ENCODE measurements at places on chromosomes 13 and 19.

- DNase-seq = no peak
These were observed 251.3 kb upstream of the ATXN8OS start for GRCh38 chr13:69856331-69856730.

- no peak for DNase-seq
These were observed 53.2 kb upstream of the RFC3 start for GRCh38 chr13:33764716-33765115.

DNA sequence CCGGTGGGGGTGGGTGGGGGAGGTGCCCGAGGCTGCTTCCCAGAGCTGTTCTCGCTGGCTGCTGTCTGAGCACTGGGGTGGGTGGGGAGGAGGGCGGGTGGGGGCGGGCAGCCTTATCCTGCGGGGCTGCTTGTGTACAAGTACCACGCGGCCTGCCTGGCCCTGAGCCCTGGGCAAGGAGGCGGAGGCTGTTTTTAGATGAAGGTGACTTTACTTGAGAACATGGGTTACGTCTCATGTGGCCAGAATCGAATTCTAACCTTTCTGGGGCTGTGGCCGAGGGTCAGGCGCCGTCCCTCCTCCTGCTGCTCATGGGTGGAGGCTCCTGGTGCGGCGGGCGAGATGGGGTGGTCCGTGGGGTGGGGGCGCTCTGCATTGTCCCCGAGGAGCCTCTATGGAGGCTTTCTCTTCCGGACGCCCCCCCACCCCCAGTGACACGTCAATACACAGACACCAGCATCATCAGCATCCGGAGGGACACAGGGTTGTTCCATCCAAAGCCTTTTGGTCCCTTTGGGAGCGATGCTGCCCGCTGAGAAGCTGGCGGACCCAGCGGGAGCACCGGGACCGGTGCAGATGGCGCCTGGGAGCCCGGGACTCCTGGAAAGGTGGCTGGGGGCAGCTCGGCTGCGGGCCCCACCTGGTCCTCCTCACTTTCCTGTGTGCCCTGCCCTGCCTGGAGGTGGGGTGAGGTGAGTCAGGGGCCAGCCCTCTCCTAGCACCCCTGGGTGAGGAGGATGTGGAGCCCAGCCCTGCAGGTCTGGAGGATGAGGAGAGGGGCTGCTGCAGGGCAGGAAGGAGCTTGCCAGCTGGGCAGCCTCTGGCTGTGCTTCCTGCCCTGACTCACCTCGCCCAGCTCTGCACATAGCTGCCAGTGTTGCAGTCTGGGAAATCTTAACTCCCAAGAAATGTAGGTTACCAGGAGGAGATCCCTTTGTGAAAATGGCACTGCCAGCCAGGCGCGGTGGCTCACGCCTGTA, 3.4 kb downstream of the BSG start:
- DNase-seq = no peak

- no peak for DNase-seq
These were observed 72.0 kb downstream of the TSC22D1 start for GRCh38 chr13:44504116-44504515.

- peak; percentile 78 for DNase-seq
These were observed 9.8 kb upstream of the DPF1 start for GRCh38 chr19:38233740-38234251.

DNA sequence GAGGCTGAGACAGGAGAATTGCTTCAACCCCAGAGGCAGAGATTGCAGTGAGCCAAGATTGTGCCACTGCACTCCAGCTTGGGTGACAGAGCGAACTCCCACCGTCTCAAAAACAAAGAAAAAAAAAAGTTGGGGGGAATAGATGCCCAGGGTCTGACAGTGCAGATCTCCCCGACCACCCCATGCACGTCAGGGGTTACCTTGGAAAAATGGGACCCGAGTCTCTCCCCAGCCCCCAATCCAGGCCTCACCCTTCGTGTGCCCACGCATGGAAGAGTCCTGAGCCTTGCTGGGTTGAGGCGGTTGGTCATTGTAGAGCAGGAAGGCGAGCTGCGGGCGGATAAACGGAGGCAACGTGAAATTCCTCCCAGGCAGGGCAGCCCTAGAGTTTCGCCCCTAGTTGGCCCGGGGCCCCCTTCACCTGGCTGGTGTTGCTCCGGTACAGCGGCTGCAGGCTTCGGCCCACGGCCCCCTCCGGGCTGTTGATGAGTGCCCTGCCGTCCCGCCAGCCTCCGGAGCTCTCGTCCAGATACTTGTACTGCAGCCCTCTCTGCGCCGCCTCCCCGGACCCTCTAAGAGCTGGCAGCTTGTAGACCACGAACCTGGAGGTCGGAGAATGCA, 588 bp downstream of the DNASE2 start:
- no peak for DNase-seq
